ENCODE measurements at places on chromosomes 5 and 9.

- no peak for DNase-seq
These were observed 6.2 kb upstream of the DNAJC18 start for GRCh38 chr5:139445325-139446170.

DNA sequence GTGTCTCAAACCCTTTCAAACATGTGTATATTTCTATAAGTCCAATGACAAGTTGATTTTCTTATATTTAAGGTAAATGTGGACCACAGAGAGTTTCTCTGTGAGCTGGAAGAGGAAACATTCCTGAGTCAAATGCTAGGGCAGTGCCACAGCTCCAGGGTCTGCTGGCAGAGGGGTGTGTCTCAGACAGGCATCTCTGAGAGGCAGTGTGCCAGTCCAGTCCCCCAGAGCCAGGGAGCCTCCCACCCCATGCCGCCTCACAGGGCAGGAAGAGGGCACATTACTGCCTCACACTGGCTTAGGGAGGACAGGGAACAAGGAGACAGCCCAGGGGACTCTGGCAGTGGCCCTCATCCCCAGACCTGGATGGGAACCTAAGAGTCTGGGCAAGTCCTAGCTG is 120.2 kb downstream of the TENT4A start:
- no peak for DNase-seq

GRCh38 chr9:71766663-71767062 is 1.6 kb downstream of the CEMIP2 start:
- no peak for DNase-seq

DNA sequence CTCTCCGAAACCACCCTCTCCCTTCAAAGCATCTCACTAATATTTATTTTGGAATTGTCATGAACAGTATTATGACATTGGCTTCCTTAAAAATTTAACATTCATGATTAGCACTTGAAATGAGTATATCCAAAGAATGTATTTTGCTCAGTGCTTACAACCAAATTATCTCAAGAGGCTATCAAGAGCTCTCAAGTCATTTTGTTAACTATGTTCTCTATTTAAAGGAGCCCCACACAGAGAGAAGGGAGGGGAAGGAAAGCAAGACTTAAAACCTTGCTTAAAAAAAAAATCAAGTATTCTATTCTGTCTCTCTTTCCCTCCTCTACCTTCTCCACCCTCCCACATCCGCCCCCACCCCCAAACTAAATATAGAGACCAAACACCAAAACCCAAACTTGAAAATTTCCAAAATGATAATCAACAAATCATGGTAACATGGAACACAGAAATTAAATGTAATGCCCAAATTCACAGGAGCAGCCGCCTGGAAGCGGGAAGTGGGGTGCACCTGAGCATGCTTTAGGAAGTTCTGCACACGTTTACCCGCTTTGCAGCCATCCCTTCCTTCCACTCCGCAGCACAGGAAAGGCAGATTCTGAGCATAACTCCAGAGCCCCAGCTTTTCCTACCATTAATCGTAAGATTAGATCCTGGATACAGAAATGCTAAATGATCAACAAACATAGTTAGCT is 66.9 kb downstream of the EBF1 start:
- no peak for DNase-seq

DNA sequence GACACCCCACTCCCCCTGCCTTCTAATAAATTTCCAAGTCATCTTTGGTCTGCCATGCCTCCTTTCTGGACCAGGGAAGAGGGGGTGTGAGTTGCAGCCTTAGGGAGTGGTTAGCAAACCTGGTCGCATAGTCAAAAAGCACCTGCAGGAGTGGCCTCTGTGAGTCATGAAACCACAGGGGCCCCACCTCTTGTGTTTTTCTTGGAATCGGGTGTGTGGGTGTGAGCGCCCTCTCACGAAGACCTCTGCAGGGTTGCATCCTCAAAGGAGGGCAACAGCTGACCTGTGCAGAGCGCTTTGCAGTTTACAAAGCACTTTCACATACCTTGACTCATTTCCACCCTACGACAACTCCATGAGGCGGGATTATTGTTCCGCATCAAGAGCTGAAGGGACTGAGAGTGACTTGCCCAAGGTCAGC is 36.8 kb upstream of the TEX48 start:
- no peak for DNase-seq

DNA sequence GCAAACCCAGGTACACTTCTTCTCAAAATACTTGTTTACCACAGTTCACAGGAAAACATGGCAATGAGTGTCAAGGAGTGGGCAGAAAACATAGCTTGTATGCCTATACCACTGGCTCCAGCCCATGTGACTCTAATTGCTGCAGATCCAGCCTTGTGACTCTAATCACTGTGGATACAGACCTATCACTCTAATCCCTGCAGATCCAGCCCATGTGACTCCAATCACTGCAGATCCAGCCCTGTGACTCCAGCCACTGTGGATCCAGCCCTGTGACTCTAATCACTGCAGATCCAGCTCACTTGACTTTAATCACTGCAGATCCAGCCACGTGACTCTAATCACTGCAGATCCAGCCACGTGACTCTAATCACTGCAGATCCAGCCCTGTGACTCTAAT is 366.3 kb upstream of the IRX4 start:
- DNase-seq = no peak

- DNase-seq = no peak
These were observed 367.5 kb downstream of the KDM4C start for GRCh38 chr9:7125231-7125630.

DNA sequence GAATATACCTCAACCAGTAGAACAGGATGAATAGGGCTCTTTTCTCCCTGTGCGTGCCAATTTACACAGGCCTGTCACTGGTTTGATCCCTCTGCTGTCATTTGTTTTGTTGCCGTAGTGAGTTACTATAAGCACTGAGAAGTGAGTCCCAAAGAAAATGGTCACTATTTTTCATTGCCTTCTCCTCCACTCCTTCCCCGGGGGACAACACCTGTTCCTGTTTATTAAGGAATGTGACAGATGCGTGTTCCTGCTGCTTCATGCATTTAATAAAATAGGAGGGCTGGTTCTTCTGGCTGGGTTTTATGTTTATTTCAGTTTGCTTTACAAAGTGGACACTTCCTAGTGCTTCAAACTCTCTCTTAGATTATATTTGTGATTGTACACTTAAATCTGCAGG is 6.4 kb downstream of the THBS4 start:
- no peak for DNase-seq

DNA sequence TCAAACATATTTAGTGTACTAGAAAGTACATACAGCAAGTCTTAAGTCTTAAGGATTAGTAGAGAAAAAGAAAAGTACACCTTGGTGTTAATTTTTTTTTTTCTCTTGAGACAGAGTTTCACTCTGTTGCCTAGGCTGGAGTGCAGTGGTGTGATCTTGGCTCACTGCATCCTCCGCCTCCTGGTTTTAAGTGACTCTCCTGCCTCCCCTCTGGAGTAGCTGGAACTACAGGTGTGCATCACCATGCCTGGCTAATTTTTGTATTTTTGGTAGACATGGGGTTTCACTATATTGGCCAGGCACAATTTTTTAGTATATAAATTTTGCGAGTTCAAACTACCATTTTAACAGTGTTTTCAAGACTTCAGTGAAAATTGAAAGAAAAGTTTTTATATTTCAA is 1941.1 kb upstream of the CDH6 start:
- no peak for DNase-seq

- no peak for DNase-seq
These were observed 108.7 kb downstream of the RGS3 start for GRCh38 chr9:113572076-113572861.

DNA sequence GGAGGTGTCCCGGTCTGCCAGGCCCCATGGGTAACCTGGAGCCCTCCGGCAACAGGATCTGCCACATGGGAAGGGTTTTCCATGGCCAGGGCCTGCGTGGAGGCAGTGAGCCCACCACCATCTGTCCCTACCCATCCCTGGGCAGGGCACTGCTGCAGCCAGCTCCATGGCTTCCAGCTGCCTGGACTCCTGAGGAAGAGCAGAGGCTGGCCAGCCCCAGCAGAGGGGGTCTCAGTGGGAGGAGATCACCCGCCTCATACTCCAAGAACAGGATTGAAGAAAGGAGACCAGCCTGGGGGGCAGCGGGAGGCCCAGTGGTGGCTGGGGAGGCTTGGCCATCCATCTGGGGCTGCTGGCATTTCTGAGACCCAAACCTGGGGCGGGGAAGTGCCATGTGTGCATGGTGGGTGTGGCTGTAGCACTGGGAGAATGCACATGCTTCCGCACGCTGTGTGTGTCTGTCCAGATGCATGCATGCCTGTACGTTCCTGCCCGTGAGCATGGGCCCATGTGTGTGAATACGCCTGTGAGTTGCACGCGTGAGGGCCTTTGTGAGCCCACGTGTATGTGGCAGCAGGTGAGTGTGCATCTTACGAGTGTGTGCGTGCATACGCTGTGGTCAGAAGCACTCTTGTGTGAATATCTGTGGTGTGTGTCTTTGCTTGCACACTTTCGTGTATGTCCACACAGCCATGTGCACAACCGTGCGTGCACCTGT is 78.5 kb downstream of the LMX1B start:
- DNase-seq = no peak

Data from NCI-H1417 treated with DMSO at 0.1 percent for 48 hours (cell line).